ENCODE measurements at places on chromosomes 6 and 20.

GRCh38 chr6:150150821-150151646 is 8.2 kb downstream of the PPP1R14C start:
- DNase-seq, result no peak

GRCh38 chr6:128339635-128340450 is 180.6 kb downstream of the PTPRK start:
- DNase-seq, result no peak

GRCh38 chr20:23147964-23148730 is 62.0 kb upstream of the CD93 start:
- DNase-seq, result peak; percentile 88

- no peak for DNase-seq
Measured at GRCh38 chr20:1761598-1761997, 104.0 kb upstream of the SIRPG start.

GRCh38 chr6:161557333-161558107 is 283.7 kb upstream of the AGPAT4 start:
- DNase-seq, result no peak

GRCh38 chr6:117280922-117281321 is 15.6 kb downstream of the VGLL2 start:
- no peak for DNase-seq

- DNase-seq, result no peak
Measured at GRCh38 chr6:39599973-39600372, 125.2 kb downstream of the KIF6 start.

- DNase-seq, result no peak
Measured at GRCh38 chr20:35237486-35237885, 11.0 kb downstream of the MMP24 start.

DNA sequence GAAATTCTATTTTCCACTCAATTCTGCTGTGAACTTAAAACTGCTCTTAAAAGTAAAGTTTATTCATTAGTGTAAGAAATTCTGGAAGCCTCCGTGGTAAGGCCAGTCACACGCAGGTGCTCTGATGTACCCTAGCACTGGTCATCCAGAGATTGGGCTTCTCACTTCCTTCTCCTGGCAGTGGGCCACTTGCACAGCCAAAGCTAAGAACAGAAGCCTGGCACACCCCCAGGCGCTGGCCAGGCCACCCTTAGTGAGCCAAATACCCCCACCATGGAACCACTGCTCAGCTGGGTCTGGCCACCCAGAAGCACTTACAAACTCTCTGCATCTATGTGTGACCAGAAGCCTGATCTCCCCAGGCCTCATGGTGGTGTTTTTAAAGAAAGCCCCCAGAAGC is 35.3 kb upstream of the ARFGEF2 start:
- no peak for DNase-seq

- DNase-seq, result no peak
Measured at GRCh38 chr20:19256085-19256484, 43.6 kb downstream of the SLC24A3 start.
